ENCODE measurements at places on chromosomes 7 and 10. TPM values are rescaled to one million over a fixed set of nuclear protein-coding genes. Genes with fewer than 3 reads are reported as not detected.

DNA sequence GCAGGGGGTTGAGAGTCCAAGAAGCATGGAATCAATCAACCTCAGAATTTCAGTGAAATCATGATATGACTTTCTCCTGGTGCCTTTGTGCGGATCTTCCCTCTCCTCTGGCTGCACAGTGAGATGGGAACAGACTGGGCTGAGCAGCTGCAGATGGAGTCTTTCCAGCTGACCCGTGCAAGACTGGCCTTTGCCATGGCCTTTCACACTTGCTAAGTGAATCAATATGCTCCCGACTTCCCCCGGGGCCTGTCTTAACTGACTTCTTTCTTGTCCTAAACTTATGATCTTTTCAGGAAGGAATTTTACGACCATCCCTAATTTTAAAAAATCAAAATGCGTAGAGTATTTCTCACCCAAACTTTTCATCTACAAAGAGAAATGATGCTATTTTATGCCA, 469.9 kb downstream of the GALNT17 start:
- no peak for DNase-seq

DNA sequence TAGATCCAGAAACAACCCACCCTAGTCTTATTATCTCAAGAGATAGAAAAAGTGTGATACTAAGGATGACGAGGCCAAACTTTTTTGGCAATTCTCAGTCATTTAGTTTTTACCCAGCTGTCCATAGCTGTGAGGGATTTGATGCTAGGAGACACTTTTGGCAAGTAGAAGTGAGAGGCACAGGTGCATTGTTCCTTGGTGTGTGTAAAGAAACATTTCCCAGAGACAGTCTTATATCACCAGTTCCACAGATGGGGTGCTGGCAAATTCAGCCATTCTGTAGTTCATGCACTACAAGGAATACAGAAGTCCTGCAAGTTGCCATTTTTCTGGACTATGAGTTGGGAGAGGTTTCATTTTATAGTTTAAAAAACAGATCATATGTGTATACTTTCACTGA, 403.3 kb upstream of the GHITM start:
- no peak for DNase-seq

The NUTM2A gene
- 1.6 TPM for total RNA-seq

GRCh38 chr10:25076506-25077177, 60.2 kb downstream of the THNSL1 start:
- DNase-seq = no peak

- no peak for DNase-seq
Measured at GRCh38 chr10:130470286-130470685, 334.1 kb downstream of the GLRX3 start.

GRCh38 chr10:60778971-60779796, 906 bp downstream of the CDK1 start:
- DNase-seq = no peak

- DNase-seq = no peak
Measured at GRCh38 chr7:94655126-94655847, 646 bp downstream of the SGCE start.

- DNase-seq = no peak
Measured at GRCh38 chr10:6916601-6917000, 336.5 kb upstream of the PRKCQ start.

DNA sequence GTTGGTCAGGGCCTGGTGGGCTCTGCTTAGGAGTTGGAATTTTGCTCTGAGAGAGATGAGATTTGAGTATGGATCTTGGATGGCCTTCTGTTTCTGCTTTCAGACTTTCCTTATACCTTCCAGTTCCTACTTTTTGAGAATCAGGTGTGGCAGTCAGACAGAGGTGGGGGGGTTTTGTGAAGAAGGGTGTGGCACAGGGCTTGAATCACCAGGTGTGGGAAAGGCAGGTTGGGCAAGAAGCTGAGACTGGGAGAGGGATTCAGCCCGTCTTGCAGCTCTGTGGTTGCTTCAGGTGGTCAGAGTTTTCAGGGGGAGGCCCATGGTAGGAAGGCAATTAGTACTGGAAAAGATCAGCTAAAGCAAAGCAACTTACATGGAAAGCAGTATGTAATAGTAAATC, 340.2 kb downstream of the LRMDA start:
- DNase-seq = no peak

DNA sequence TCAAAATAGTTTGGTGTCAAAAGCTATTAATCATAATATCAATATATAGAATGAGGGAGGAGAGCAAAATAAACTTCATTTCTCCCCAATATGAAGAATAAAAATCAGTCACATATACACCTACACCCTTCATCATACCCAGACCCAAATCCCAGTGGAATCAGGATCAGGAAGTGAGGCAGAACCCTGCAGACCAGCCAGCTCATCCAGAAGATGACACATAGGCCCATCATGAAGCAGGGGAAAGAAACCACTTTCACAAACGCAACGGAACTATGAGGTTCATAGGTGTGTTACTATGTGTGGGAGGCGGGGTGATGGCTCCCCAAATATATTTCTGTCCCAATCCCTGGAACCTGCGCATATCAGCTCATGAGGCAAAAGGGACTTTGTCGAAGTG, 89.0 kb downstream of the RSU1 start:
- DNase-seq = no peak

The SPDYE5 gene
- total RNA-seq = not detected

- DNase-seq = no peak
Measured at GRCh38 chr7:106126170-106126938, 14.2 kb upstream of the SYPL1 start.

GRCh38 chr10:104144931-104145330, 23.0 kb downstream of the SFR1 start:
- DNase-seq = no peak

The PLEKHS1 gene
- total RNA-seq = not detected

All from frontal cortex (tissue), 4 donors.